Activated T-cell treated with anti-CD3 and anti-CD28 coated beads for 1 hour (primary cell): ENCODE measurements at places on chromosomes 3 and 15.

- DNase-seq, result no peak
These were observed 29.1 kb upstream of the LYSMD4 start for GRCh38 chr15:99762288-99762687.

GRCh38 chr3:184186184-184186901 is at the start of gene ABCF3:
Gene ABCF3 (plus strand): TSS chr3:184186199. CDS start chr3:184186208, 9 bp downstream.
- no peak for DNase-seq

- DNase-seq, result no peak
These were observed 37.7 kb downstream of the PFN2 start for GRCh38 chr3:149933008-149933407.

- no peak for DNase-seq
These were observed 13.3 kb downstream of the ABHD2 start for GRCh38 chr15:89101302-89102193.

DNA sequence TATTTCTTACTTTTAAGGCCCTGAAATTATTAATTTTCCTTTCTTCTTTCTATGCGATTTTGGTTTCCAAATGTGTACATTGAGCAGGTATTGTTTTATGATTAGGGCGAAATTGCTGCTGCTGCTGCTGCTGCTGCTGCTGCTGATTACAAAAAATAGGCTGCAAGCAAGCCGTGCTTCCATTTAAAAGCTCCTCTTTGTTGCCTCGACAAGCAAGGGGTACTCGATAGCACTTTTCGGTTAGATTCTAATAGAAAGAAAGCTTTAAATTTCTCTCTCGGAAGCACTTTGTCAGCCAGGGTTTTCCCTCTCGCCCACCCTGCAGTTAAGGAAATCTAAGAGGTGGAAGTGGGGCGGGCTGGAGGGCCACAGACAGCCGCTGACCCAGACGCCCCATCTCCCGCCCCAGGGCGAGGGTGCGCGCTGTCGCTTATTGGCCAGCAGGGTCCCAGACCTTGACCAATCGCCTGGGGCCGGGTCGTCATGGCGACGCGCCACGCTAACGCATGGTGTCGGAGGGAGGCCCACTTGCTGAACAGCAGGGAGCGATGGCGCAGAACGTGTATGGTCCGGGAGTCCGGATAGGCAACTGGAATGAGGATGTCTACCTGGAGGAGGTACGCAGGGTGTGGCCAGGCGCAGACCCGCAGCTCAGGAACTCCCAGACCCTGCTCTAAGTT is at the start of gene CFAP161:
Gene CFAP161, plus strand, starts transcription at position 489 of the 680 bp plus-strand sequence. Its CDS starts 60 bp downstream, at position 549.
- DNase-seq, result no peak

GRCh38 chr15:47516972-47517371 is 200.3 kb upstream of the SEMA6D start:
- DNase-seq, result no peak

- DNase-seq, result peak; percentile 17
These were observed 127.0 kb downstream of the KLHL25 start for GRCh38 chr15:85667491-85668424.

DNA sequence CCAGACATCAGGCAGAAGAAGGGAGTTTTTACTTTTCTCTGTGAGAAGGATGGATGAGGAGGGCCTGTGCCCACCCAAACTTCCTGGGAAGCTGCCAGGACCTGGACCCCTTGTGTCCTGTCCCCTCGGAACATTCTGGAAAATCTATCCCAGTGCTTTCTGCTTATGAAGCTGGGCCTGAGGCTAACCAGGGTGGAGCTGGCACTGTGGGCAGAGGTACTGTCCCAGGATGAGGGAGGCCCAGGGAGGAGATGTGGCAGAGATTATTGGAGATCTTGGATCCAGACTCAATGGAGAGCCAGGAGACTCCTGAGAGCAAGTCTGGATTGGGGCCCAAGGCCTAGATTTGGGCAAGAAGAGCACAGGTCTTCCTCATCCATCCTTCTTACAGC is 44.4 kb downstream of the SPSB4 start:
- DNase-seq, result no peak

GRCh38 chr3:134330883-134331810 is 43.1 kb downstream of the AMOTL2 start:
- no peak for DNase-seq

- no peak for DNase-seq
These were observed 5.6 kb downstream of the VGLL3 start for GRCh38 chr3:86985181-86985826.

- DNase-seq, result no peak
These were observed 414.6 kb upstream of the ARPP21 start for GRCh38 chr3:35224565-35225295.

DNA sequence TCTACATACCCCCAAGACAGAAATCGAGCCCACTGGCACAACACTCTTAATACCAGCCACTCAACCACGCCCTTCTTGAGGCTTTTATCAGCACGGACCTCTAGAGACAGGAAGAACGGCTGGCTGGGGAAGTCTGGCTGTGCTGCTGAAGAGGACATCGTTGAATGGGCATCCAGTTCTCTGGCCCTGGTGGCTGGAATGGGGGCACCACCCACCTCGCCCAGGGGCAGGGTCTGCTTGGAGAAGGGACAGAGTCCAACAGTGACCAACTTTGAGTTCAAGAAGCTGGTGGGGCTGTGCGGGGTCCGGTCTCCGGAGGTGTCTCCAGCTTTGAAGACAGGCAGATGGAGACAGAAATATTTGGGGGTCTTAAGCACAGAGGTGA is 77.5 kb downstream of the ATP10A start:
- DNase-seq, result no peak
